ENCODE measurements at places on chromosomes 13 and 19. TPM values are rescaled to one million over a fixed set of nuclear protein-coding genes. Genes with fewer than 3 reads are reported as not detected.
A peak's percentile ranks its signal among the peaks of the same experiment; 100 is the strongest.

DNA sequence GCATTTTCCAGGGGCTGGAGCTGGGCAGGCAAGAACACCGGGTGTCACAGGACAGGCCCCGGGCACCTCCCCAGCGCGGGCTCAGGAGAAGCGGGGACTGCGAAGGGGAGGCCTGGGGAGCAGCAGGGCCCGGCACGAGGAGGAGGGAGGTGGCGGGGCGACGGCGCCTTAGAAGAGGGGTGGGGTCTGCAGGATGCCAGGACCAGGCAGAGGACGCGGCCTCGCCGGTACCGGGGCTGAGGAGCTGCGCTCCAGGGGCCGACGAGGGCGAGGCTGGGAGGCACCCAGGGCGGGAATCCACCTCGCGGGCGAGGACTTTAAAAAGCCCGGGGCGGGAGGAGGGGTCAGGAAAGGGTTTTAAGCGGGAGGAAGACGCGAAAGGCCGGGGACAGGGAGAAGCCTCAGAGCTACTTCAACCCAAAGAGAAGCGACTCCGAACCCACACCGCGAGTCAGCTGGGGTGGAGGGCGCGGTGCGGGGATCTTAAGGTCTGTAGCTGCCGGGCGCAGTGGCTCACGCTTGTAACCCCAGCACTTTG, 665 bp downstream of the ZNF347 start:
- DNase-seq = peak; percentile 54

- peak; percentile 76 for DNase-seq
Observed at GRCh38 chr19:4064496-4065260, 2.0 kb downstream of the ZBTB7A start.

Gene MEIS3
- 7.0 TPM for total RNA-seq

GRCh38 chr13:48436661-48437288, 23.9 kb upstream of the LPAR6 start:
- no peak for DNase-seq

All from left cardiac atrium (tissue), 4 donors.